ENCODE measurements at places on chromosomes 16 and 17. TPM values are rescaled to one million over a fixed set of nuclear protein-coding genes. Genes with fewer than 3 reads are reported as not detected.
A peak's percentile ranks its signal among the peaks of the same experiment; 100 is the strongest.

PPM1E gene
- total RNA-seq = 2.2 TPM

GRCh38 chr16:81523387-81524115 is 78.9 kb downstream of the CMIP start:
- peak; percentile 72 for DNase-seq

DNA sequence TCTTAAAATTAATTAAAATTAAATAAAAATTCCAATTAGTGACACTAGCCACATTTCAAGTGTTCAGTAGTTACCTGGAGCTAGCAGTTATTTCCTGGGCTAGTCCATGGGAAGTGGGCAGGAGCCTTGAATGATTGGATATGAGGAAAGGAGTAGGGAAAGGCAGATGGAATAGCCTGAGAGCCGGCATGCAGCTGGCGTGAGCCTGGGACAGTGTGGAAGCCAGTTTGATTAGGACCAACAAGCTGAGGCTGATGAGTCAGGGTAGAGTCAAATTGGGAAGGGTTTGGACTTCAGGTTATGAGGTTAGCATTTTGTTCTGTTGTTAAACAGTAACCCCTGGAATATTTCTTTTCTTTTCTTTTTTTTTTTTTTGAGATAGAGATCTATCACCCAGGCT is 15.3 kb upstream of the GNA13 start:
- no peak for DNase-seq

LITAFD gene
- total RNA-seq = not detected

DNA sequence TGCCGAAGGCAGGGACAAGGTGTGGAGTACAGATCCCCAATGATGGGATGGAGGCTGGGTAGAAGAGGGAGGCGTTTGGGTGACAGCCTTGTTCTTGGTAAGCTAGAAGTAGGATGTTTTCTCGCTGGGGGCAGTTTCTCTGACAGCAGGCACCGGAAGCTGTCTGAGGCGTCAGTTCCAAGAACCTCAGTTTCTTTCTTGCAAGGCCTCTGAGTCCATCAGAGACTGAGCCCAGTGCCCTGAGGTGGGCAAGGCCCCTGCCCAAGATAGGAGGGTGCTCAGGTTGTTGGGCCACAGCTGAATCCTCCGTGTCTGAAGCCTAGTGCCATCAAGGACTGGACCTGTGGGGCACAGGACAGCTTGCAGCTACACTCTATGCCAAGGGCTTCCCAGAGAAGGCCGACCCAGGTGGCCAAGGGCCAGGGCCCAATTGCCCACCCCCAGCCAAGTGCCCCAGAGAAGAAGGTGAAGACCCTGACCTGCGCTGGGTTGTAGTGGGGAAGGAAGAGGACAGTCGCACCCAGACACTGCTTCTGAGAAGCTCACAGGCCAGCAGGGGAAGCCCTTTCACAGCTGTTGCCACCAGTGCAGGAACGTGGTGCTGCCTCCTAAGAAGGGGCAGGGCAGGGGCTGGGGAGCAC is 13.1 kb downstream of the CYB5D2 start:
- no peak for DNase-seq

DNA sequence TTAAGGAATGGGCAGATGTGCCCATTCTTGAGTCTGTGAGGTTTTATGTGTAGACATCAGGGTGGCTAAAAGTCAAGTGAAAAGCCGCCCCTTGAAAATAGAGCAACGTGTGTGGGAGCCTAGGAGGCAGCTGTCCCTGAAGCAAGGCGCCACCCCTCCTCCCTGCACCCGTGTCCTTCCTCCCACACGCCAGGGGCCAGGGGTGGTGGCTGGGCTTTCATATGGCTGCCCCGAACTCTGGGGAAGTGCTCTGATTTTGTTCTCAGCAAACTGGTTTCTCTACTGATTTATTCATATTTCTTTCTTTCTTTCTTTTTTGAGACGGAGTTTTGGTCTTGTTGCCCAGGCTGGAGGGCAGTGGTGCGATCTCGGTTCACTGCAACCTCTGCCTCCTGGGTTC is 4.7 kb downstream of the ZNF750 start:
- DNase-seq = peak; percentile 52

GRCh38 chr16:75202069-75202590 is 4.8 kb downstream of the CTRB2 start:
- DNase-seq = peak; percentile 29

- no peak for DNase-seq
Observed at GRCh38 chr17:82205720-82206508, 6.7 kb downstream of the CCDC57 start.

MPV17L gene
- 3.5 TPM for total RNA-seq

DNA sequence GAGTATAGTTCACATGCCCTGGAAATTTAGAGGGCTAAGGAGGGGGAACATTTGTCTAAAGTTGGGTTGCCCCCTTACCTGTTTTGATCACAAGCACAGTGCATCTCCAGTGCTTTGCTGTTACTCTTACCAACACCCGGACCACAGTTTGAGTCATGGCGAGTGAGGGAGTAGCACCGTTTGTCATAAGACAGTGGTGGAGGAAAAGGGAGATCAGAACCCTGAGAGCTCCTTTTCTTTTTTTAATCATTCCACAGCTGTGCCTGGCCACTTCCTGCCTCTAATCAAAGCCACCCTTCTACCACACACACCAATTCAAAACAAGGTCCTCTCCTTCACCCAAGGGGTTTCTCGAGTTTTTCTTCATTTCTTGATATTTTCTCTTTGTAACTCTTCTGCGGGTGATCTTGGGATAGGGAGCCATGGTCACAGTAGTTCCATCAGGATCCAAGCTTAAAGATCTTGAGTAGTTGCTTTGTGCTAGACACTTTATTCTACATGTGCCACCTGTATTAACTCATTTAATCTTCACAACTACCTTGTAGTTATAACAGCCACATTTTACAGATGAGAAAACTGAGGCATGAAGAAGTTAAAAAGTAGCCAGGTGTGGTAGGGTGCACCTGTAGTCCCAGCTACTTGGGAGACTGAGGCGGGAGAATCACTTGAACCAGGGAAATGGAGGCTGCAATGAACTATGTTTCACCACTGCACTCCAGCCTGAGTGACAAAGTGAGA is 5.0 kb upstream of the MYL4 start:
- no peak for DNase-seq

DNA sequence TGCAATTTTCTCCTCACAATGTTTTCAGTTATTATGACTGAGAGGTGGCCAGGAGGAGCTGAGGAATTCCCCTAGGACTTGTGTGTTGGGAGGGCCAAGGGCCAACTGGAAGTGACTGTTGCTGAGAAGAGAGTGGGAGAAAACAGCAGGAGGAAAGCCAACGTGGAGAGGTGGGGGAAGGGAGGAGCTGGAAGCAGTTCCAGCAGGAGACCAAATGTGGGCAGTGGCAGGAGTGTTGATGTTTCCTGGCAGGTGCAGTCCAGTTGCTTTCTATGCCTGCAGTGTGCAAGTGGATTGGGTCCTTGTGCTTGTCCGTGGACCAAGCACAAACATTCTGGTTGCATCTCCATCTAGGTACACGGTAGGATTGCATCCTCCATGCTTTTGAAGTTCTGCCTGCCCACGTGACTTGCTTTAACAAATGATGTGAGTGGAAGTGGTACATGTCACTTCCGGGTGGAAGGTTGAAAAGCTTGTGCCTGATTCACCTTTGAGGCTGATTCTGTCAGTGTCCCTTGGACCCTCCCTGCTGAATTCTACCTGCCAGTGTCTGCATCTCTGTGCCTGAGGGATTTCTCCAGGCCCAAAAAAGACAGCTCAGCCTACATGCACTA is 54.7 kb upstream of the CRHR1 start:
- DNase-seq = no peak

GRCh38 chr17:50258647-50259476 is 15.4 kb upstream of the TMEM92 start:
- DNase-seq = no peak

DNA sequence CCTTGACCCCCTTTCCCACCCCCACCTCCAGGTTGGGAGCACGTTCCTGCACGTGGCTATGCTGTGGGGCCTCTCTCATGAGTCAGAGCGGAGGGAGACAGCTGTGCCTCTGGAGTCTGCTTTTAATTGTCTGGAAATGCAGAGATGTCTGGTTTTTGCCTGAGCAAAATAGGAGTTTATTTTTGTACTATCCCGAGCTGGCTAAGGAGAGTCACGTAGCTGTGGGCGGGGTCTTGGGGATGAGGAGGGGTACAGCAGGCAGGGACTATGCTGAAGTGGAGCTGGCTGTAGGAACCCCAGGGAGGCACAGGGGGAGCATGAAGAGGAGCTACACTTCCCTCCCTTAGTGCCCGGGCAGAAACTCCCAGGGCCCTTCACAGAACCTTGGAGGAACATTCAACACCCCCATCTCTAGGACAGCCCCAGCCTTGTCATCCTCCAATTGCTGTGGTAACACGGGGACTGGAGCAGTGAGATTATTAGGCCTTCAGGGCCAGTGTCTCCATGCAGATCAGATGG is 44.7 kb upstream of the LGALS9 start:
- DNase-seq = peak; percentile 84

DNA sequence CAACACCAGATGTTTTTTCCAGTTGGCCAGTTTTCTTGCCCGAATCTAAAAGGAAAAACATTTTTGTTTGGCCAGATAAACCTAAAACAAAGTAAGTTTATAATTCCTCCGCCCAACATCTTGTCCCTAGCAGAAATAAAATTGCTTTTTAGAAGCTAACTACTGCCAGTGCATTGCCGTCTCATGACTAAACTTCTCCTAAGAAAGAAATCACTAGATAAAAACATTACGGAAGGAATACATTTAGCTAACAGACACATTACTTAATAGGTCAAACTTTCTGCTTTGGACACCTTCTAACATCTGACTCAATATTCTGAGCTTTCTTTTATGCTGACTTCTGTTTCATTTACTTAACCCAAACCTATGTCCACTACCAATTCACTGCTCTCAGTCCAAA is 36.2 kb downstream of the FBXL20 start:
- no peak for DNase-seq

DNA sequence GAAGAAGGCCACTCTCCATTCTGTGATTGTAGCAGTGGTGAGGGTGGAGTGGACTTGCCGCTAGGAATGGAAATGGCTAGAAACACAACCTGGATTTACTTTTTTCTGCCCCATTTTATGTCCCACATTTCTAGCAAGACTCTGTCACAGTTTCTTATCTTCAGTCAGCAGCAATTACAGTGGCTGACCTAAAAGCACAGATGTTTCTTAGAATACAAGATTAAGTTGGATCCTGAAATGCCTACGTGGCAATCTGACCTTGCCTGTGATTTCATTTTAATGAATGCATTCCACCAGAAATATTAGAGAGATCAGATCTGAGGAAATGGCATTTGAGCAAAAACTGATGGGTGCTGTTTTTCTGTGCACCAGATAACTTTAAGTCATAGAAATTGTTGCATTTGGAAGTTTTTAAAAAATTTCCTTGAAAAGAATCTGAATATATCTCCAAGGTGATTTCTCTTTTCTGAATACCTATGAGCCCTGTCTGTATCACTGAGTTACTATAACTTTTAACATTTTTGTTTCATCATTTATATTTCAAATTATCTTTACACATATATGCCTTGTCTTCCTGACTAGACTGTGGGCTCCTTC is 5.4 kb downstream of the HEATR3 start:
- no peak for DNase-seq

HOXB5 gene
- total RNA-seq = not detected

GRCh38 chr17:10622617-10623485 is 34.3 kb downstream of the MYH3 start:
- DNase-seq = no peak

GRCh38 chr16:22318690-22319358 is 21.6 kb downstream of the POLR3E start:
- no peak for DNase-seq
